Inflammatory macrophage treated with lipopolysaccharide for 1 hour (primary cell): ENCODE measurements at places on chromosomes 4 and X.

DNA sequence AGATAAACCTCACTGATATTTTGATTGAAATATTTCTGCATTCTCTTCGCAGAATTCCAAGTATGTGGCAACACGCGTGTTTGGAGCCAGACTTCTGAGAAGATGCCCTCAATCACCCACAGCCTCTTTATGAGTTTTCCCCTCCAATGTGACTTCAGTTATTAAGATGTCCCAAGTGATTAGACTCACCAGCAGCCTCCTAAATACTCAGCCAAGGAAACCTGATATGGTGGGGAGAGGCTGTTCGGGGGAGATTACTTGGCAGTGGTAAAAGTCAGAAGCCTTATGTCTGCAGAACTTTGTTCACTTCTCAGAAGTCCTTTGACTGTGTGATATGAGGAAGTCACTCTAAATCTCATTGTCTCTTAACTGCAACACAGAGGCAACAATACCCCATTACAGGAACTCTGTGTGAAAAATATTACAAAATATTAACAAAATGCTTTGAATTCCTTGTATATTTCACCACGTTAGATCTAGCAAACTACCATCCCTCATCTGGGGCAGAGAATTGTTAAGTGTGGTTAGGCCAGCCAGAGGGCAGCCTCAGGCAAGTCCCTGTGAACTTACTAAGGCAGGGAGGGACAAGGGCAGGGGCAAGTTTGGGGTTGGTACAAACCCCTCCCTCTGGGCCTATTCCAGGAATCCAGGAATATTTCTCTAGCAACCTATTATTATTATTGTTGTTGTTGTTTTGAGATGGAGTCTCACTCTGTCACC lies 151.4 kb upstream of the USP9X start:
- DNase-seq = no peak

GRCh38 chr4:181468451-181468850 lies 774.8 kb upstream of the TENM3 start:
- DNase-seq = no peak

DNA sequence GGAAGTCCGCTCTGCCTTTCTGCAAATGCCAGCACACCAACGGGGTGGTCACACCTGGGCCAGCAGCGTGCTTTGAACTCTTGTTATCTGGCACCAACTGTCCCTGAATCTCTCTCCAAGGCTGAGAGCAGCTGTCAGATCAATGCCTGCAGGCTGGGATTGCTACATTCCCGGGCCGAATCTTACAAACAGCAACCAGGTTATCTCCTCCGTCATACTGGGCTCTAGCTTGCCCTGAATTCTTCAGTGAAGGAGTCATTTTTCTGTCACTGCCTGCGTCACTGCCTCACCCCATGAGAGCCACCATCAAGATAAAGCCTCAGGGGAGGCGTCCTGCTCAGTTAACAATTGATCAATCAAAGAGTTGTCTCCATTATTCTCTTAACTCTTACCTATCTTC lies 329.4 kb upstream of the PPARGC1A start:
- no peak for DNase-seq

DNA sequence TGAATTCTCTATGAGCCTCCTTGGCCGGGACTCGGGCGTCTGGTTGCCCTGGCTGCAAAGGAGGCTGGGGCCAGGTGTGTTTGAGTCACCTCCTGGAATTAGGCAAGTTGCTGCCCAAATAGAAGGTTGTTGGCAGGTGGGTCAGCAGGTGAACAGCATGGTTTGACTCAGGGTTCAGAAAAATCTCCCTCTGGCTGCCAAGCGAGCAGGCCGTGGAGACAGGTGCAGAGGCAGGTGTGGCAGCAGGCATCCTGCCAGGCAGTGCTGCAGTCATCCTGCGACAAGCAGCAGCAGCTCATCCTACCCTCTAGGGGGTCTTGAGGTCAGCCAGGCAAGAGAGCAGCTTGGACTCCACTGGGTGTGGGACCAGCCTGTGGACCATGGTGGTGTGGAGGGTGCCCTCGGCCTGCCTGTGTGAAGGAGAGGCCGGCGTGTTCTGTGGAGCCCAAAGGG lies 8.2 kb downstream of the MSANTD1 start:
- DNase-seq = no peak

DNA sequence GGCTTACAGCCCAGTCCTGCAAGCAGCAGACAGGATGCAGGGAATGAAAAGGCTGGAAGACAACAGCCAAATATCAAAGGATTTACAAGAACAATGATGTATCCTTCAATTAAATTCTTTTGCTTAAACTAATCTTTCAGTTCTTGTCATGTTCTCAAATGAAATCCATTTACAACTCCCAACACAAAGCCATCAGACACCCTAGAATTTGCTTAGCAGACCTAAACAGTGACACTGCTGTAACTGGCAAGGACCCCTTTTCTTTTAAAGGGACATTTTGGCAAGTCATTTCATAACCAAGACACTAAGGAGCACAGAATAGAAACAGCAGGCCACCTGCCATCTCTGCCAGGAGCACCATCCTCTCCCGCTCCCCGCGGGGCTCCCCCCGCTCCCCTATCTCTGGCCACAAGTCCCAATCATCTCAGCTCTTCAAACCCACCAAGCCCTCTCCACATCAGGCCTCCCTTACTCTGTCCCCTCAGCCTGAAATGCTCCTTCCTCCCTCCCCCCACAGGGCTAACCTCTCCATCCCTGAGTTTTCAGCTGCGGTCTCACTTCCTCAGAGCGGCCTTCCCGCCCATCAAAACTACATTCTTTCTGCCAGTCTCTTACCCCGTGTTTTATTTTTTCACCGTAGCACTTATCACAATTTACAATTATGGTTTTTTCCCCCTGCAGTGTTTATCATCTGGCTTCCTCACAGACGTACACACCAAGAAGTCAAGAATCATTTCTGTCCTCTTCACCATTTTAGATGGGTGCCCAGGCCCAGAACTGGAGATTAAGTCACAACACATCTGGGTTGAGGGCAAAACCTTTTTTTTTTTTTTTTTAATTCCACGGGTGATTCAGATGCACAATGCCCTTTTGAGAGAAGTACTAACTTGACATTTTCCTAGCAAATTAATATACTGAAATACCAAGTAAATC lies 45.8 kb downstream of the TSPAN5 start:
- no peak for DNase-seq

- DNase-seq = peak; percentile 11
Observed at GRCh38 chrX:47796433-47796906, 40.2 kb upstream of the ZNF81 start.

DNA sequence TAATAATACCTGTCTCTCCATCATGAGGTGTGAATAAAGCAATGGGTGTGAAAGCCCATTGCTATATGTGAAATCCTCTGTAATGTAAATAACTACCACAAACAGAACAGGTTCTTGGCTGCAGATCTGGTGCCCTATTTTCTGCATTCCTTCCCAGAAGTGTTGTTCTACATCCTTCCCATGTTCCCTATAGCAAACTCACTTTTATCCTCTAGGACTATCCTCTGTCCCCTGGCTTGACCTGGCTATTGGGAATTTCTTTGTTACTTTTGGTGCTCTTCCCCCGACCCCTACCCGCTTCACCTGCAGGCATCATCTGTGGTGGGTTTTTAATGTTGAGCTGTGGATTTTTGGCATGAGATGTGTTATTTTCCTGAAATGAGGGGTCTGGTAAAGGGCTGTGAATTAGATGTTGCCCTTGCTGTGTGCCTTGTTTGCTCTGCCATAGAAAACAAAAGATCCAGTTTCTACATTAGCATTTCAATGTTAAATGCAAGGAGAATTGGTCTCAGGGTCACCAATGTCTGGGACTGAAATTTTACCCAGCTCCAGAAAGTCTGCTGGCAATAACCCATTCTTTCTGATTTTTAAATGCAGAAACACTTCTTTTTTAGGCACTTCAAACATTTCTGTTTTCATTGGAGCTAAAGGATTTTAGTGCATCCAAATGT lies 13.6 kb upstream of the FREM3 start:
- DNase-seq = no peak

- no peak for DNase-seq
Observed at GRCh38 chrX:44106864-44107263, 133.7 kb upstream of the NDP start.

DNA sequence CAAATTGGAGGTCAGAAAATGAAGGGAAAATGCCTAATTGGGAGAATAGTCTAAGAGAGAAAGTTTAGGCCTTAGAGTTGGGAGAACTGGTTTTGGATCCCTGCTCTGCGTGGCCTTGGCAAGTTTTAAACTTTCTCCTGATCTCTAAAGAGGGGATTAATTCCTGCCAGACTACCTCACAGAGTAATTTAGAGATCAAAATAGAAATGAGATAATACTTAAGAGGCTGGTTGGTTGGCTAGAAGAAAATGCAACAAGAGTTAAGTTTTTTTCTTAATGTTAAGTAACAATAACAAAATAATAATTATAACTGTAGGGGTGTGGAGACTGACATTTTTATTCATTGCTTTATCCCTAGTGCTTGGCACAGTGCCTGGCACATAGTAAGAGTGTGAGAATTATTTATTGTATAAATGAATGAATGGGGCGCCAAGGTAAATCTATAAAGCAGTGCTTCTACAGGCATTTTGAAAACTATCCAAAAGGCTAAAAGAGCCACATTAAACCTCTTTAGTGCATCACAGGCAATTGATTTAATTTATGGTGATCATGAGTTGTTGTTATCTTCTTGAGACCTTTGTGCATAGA lies 160.5 kb downstream of the RASL11B start:
- DNase-seq = no peak

- DNase-seq = no peak
Observed at GRCh38 chrX:4110964-4111363, 397.5 kb upstream of the PRKX start.

- DNase-seq = no peak
Observed at GRCh38 chrX:20046864-20047263, 56.0 kb upstream of the BCLAF3 start.

DNA sequence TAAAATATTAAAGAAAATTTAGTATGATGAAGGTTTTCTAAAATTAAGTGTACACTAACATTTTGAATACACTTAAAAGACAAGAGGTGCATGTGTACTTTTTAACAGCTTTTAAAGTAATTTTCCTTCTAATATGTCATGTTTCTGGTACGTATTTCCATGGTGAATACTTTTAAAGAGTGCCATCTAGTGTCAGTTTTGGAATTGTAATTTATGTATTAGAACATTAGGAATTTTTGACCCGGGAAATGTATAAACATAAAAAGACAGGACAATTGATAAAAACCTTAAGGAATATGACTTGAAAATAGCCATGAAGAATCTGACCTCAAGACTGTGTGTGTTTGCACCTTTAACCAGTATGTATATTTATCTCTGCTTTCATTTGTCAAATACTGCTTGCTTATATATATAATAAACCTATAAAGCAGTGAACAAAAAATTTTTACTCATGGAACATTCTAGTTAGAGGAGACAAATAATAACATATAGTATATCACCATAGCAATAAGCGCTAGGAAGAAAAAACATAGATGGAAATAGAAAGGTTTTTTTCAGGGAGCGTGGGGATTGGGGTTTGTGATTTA lies 7.2 kb downstream of the GSTCD start:
- peak; percentile 26 for DNase-seq

GRCh38 chr4:4532371-4533154 lies 9.3 kb downstream of the STX18 start:
- DNase-seq = no peak

GRCh38 chr4:52372747-52373146 lies 286.4 kb downstream of the USP46 start:
- DNase-seq = no peak
